GM19239 (cell line): ENCODE measurements at places on chromosomes 6 and 20.
A peak's percentile ranks its signal among the peaks of the same experiment; 100 is the strongest.

GRCh38 chr20:3614466-3614865 lies 48.7 kb downstream of the GFRA4 start:
- no peak for DNase-seq

DNA sequence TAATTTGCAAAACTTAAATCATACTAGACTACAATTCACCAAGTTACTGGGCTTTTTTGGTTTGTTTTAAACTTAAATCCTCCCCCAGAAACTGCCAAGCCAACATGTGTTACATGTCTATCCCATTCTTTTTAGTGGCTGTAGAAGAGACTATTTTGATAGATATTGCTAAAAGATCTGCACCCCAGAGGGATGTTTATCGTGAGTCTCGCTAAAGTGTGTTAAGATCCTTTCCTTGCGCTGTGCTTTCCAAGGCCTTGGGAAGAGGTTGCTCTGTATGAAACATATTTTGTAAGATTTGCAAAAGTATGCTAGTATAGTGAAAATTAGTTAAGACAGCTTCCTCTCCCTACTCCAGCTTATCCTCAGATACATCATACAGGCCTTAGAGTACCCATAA lies 63.0 kb downstream of the GPX5 start:
- DNase-seq = no peak

DNA sequence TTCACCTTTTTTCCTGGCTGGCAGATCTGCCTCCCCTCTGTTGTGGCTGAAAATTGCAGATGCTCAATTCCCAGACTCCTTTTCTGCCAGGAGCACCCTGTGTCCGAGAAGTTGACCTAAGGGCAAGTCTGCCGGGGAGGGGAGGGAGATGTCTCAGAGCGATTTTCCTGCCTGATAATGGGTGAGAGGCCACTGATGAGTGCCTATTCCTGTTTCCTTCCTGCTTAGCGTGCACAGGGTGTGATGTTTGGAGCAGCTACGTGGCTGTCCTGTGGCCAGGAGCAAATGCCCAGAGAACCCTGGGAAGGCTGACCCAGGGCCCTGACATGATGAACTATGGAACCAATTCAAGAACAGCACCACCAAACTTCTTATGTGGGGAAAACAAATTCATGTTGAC lies 22.5 kb downstream of the SOX4 start:
- DNase-seq = no peak

DNA sequence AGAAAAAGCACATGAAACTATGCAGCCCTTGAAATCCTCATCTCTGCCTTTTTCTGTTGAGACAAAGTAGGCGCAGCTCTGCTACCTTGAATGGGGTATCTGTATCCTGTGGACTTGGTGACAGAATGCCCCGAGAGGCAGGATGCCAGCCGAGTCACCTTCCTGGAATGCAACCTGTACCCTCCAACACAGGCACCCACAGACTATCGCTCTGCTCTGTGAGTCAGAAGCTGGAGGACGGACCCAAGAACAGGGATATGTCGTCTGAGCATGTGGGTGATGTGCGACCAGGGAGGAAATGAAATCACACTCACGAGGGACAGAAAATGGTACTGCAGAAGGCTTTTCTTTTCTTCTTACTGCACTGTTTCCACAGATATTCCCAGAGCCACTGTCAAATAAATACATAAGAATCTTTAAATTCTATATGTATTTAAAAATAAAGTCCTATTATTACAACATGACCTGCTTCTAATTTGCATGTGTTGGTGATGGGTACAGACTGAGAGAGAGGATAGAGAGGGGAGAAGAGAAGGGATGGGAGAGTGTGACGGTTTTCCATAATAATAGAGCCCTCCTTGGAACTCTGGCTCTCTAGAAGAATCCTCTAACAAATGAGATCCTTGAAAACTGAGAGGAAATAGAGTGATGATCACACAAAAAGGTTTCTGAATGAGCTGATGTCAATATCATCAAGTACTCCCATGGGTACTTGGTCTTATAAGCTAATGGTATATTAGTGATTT lies 308.1 kb downstream of the FOXC1 start:
- no peak for DNase-seq

DNA sequence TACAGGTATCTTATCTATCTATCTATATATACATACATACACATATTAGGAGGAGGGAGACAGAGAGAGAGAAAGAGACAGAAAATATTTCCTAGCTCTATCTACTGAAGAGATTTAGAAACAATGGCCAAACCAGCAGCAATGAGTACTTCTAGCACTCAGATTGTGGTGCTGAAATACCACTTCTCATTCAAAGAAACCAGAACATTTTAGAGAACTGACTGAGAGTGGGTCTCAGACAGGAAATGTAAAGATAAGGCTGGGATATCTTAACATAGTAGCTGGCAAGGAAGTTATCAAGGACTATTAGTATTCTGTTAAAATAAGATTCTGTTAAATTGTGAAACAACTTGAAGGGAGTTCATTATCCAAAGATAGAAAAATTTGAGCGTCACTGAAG lies 57.0 kb downstream of the DNAAF9 start:
- no peak for DNase-seq

DNA sequence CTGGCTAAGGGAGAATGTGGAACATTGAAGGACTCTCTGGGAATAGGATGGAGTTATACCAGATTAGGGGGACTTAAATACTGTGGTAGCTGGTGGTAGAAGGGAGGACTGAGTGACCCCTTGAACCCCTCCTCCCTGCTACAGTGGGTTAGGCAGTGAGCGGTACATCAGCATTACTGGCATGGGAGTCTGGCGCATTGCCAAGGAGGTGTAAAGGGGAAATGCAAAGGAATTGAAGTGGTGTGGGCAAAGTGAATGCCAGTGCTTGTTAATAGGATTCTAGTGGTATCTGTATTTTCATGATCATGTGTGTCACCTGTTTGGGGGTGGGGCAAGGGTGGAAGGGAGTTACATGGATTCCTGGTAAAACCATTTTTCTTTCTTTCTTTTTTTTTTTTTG lies 60.1 kb downstream of the GFRA4 start:
- DNase-seq = no peak

DNA sequence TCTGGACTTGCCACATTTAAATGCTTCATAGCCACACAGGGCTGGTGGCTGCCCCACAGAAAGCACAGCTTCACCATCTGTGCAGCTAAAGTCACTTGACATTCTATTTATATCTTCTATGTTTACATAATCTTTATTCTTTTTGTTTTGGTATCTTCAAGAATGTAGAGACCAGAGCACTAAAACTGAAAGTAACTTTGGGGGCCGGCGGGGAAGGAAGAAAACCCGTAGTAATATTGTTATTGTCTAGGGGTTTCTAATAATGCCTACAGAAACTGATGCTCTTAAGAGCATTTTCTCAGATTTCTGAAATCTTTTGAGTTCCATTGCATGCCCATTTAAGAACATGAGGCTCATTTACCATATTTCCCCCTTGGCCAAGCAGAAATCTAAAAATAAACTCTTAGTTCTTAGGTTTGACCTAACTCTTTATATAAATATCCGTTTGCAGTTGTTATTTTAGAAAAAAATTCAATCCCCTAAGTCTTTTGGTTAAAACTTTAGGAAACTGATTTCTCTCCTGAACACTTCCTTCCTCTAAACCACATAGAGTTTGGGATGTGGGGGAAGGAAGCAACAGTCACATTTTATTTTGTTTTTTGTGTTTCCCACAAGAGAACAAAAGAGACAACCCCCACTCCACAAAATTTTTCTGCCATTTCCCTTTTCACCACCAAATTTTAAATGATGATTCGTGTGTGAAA lies 207.6 kb downstream of the OGFRL1 start:
- peak; percentile 7 for DNase-seq

- DNase-seq = no peak
Observed at GRCh38 chr6:165200178-165200577, 109.2 kb downstream of the C6orf118 start.

- no peak for DNase-seq
Observed at GRCh38 chr20:48574383-48574782, 253.4 kb downstream of the PREX1 start.
